ENCODE measurements at places on chromosomes 11 and 22. TPM values are rescaled to one million over a fixed set of nuclear protein-coding genes. Genes with fewer than 3 reads are reported as not detected.

GRCh38 chr11:123536690-123537437 lies 106.8 kb downstream of the GRAMD1B start:
- DNase-seq, result no peak

DNA sequence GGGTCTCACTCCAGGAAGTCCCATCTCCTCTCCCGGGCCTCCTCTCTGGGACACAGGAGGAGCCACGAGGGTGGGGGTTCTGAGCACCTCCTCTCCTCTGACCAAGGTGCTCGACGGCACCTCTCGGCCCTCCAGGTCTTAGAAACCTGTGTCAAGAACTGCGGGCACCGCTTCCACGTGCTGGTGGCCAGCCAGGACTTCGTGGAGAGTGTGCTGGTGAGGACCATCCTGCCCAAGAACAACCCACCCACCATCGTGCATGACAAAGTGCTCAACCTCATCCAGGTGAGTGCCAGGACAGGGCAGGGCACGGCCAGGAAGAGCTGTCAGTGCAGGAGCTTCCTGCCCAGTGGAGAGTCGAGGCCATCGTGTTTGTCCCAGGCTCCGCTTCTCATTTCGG lies 23.2 kb downstream of the TOM1 start:
- no peak for DNase-seq

DNA sequence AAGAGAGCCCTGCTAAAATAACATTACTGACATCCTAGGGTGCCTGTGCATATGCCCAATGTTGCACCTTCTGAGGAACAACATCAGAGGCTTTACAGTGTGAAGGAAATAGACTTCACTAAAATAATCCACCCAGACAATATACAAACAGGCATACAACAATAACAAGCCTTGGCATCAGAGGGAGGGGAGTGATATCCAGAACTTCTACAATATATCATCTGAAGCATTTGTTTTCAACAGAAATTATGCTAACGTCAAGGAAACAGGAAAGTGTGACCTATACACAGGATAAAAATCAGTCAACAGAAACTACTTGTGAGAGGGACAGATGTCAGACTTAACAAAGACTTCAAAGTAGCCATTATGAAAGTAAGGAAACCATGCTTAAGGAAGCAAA lies 81.3 kb downstream of the CTNND1 start:
- no peak for DNase-seq

DNA sequence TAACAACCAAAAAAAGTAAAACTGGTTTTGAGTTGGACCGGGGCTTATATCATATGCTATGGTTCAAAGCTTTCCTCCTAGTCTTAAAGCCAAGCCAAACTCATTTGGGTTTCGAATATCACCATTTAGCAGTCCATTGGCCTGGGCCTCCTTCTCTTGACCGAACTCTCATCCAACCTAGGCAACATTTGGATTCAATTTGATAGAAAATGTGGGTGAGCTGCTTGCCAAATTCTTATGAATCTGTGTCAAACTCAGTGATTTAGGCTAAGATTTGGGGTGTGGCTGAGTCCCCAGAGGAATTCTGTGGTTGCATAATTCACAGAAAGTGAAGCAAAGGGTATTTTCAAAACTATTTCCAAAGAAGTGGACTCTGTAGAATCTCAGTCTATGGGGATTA lies 83.7 kb downstream of the BLID start:
- DNase-seq, result no peak

DNA sequence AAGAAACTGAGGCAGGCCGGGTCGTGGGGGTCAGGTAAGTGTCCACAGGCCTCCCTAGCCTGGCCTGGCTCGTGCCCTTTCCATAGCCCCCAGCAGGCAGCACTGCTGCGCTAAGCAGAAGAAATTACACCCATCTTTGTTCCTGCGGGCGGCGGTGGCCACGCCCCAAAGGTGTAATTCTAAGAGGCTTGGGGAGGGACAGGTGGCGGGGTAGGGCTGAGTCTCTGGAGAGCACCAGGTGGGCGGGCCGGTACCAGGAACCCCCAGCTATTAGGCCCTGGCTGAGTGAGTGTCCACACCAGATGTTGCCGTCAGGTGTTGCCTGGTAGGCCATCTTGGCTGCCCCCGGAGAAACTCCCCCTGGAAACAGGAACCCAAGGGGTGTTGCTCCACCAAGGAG lies 12.3 kb upstream of the ARAP1 start:
- DNase-seq, result no peak

DNA sequence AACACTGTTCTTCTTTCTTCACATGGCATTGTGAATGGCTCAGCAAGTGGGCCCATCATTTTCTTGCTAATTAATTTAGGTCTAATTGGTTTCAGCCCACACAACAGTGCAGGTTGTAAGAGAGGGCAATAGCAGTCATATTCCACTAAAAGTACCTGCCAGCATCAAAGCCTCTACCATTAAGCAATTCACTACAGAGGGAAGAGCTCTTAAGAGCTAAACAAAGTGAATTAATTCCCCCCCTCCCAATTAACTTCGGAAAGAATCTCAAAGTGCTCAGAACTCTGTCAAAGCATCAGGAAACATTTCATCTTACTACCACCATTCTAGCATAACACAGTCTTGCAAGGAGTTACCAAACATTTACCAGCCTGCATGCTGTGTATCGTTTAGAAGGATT lies 133.9 kb upstream of the UBASH3B start:
- DNase-seq, result no peak

The RNASEH2C gene
- 68.1 TPM for polyA plus RNA-seq

All from sigmoid colon (tissue), 7 donors.